ENCODE measurements at places on chromosomes 2 and 18.

DNA sequence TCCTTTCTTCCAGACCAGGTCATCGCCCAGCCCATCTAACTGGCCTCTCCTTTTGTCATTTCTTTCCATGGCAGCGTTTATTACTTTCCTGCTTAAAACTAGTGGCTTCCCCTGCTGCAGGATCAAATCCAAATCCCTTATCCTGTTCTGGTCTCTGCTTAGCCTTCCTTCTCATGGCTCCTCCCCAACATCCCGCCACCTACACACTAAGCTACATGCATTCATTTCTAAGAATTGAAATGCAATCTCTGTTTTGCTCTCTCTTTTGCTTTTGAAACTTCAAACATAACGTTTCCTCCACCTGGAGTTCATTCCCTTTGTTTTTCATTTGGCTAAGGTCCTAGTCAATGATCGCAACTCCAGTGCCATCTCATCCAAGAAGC is 18.0 kb upstream of the DPP4 start:
- DNase-seq: no peak

- DNase-seq: no peak
These were observed 739.5 kb downstream of the SOCS6 start for GRCh38 chr18:71028285-71028762.

DNA sequence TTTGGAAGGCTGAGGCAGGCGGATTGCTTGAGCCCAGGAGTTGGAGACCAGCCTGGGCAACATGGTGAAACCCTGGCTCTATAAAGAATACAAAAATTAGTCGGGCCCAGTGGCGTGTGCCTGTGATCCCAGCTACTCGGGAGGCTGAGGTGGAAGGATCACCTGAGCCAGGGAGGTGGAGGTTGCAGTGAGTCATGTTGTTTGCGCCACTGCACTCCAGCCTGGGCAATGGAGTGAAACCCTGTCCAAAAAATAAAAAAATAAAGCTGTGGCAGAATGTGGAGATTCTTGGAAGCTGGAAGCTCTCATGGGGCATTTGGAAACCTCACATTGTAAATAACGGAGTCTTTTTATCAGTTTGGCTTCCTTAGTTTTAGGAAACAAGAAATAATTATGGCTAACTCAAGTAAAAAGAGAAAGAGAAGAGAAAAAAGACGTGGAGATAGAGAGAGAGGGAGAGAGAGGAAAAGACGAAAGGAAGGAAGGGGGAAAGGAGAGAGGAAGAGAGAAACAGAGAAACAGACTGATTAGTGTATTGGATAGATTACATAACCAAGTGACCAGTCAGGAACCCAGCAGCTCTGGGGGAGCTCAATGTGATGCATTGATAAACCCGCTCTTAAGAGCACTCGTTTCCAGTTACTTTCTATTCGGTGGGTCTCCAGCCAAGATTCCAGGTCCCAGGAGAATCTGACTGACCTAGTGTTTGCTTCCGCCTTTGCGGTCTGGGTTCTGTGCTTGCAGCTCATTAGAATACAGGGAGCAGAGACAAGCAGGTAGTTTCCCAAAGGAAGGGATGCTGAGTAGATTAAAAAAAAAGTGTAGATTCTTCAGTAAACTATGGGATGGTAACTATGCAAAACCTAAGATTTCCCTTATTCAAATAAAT is 1.1 kb upstream of the SPAST start:
- DNase-seq: no peak

DNA sequence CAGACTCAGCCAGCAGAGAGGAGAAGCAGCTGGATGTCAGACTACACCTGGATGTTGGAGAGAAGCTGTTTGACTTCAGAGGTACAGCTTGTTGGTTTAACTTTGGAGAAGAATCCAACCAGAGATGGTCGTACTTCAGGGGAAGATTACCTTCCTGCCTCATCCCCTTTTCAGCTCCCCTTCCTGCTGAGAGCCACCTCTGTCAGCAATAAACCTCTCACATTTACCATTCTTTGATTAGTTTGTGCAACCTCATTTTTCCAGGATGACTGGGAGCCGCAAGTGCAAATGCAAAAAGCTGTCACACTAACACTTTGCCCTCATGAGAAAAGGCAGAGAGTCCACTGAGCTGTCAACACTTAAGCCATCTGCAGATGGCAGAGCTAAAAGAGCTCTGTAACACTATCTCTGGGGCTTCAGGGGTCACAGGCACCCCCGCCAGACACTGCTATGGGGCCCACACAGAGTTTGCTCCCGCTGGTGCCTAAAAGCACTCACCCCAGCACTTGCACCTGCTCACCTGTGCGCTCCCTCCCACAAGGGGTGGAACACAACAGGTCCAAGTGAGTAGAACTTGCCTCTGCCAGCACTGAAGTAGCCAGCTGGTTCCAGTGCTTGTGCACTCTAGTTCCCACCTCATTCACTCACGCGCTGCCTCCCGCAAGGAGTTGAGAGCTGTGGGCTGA is 391.7 kb downstream of the METTL4 start:
- DNase-seq: no peak

DNA sequence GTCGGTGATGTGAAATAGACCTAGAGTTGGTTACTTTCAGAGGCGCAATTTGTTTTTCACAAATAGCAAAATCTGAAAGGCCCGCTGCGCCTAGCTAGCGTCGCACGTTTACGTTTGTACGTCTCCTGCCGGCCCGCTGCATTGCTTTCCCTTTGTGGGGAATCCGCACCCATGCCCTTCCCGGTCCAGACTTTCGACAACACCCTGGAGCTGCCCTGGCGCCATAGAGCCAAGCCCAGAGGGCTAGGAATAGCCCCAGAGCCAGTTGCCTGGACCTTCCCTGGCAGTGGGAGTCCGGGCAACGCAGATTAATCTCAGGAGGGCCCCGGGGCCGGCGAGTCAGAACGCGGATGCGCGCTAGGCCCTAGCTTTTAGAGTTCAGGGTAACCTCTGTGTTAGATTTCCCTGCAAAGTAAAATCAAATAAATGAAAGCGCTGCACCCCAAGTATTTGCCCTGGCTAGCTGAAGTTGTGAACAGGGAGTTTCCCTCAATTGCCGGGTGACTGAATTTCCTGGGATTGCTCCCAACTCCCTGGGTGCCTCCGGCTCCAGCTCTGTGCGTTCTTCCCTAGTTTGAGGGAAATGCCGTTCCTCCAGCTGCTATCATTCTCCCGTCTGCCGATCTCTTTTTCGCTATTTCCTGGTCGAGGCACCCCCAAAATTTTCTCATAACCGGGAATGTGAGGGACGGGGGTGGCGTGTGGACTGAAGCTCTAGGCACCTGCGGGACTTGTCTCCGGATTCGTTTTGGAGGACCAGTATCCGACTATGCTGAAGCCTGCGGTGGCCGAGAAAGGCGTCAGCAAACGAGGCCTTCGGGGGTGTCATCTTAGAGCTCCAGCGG is 1.2 kb upstream of the EN1 start:
- no peak for DNase-seq

DNA sequence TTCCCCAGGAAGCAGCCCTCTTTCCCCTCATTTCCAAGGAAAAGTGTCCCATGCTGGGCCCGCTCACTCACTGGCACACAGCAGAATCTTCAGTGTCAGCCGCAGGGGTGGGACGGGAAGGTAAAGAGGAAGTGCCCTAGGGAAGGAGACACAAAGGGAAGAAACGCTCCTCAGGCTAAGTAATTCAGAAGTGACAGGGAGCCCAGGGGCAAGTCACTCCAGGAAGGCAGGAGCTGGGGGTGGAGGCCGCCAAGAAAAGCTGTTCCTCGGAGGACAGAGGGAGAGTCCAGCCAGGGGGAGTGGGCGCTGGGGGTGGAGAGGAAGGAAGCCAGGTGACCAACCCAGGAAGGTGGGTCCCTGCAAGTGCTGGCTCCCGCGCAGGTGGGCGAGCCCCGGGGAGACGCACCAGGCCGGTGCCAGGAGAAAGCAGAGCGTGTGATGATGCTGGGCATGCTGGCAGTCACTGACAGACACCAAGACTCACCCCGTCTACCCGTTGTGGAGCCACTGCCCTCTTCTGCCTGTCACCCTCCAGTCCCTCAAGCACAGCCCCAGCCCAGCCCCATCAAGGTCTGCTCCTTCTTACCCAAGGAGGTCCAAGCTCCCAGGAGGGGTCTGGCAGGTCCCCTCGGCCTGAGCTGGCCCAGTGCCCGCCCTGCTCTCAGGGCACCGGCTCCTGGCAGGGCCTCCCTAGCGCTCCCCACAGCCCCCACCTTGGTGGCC is 21.7 kb downstream of the HDAC4 start:
- DNase-seq: no peak

GRCh38 chr18:10851824-10852319 is 297.5 kb downstream of the PIEZO2 start:
- DNase-seq: peak; percentile 52

DNA sequence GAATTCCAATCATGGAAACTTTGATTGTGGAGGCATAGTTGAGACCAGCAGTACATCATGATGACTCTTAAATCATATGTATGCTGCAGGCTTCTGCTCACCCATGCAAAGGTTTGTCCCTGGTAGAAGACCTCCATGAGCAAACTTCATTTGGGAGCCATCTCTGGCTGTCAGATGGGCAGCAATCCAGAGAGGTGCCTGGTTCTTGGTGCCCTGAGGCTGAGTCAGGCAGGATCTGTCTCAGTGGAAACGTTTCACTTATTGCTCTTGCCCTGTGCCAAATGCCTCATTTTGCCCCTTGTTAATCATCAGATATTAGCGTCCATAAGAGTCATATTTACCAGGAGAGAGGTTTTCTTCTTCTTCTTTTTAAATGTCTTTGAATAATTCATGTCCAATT is 151.5 kb upstream of the CELF4 start:
- DNase-seq: no peak

DNA sequence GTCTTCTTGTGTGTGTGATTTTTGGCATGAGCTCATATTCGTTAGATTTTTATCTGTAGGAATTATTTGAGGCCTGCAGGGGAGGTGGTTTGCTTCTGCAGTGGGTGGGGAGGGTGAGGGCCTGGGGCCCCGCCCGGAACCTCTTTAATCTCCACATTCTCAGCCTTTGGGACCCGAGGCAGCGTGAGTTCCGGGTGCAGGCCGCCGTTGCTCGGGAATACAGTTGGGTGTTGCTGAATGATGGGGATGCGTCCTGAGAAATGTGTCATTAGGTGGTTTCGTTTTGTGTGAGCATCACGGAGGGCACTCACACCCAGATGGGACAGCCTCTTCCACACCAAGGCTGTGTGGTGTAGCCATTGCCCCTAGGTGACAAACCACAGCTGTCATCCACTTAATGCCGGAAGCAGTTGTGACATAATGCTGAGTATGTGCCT is 13.7 kb upstream of the GAL3ST2 start:
- no peak for DNase-seq

DNA sequence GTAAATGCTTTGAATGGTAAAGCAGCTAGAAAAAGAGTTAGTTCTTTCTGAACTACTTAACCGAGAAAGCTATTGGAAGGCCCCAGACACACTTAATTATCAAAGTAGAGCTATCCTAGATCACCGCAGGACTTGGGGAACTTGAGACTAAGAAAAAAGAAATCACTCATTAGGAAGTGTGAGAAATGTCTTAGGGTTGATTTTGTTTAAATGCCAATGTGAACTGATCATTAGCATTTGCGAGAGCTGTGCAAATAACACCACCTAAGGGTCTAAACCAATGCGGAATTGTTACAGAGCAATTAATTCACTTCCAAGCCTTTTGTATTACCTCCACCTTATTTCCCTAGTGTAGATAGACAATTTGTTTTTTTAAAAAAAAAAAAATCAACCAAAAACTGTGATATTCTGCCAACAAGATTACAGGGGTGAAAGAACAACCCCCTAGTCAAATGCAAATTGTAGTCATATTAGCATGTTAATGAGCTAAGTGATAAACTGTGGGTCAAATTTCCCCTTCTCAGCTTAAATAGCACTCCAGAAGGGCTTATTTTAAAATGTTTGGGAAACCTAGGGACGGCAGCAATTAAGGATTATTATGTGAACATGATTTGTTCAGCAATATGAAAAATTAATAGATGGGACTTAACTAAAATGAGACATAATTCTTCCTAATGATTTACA is 246.2 kb upstream of the STON1 start:
- no peak for DNase-seq

DNA sequence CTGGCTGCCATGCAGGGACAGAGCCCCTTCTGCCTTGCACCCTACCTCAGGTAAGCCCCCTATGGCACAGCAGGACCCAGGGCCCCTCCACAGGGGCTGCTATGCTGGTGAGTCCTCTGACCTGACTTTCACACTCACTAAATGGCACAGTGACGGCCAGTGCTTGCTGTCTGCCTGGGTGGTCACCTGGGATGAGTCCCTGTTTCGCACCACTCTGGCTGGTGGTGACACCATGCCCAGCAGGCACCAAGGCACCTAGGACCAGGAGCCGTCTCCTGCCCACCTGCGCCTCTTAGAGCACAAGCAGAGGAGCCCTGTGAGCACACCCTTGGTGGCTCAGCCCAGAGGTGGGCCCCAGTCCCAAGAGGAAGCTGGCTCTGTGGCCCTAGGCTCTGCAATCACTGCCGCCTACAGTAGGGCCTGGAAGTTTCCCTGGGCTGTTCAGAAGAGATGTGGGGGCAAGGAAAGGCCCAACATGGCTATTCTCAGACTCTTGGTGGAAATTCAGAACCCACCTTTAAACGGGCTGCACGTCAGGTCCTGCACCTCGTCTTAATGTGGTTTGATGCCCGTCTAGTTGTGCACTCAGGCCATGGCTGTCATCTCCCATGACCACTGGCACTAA is 96.0 kb downstream of the PLB1 start:
- no peak for DNase-seq

GRCh38 chr2:36185624-36186023 is 170.0 kb upstream of the CRIM1 start:
- no peak for DNase-seq

GRCh38 chr2:217299590-217299989 is 439.7 kb upstream of the TNP1 start:
- DNase-seq: no peak

- DNase-seq: no peak
These were observed 371.4 kb downstream of the OSR1 start for GRCh38 chr2:18987016-18987415.

DNA sequence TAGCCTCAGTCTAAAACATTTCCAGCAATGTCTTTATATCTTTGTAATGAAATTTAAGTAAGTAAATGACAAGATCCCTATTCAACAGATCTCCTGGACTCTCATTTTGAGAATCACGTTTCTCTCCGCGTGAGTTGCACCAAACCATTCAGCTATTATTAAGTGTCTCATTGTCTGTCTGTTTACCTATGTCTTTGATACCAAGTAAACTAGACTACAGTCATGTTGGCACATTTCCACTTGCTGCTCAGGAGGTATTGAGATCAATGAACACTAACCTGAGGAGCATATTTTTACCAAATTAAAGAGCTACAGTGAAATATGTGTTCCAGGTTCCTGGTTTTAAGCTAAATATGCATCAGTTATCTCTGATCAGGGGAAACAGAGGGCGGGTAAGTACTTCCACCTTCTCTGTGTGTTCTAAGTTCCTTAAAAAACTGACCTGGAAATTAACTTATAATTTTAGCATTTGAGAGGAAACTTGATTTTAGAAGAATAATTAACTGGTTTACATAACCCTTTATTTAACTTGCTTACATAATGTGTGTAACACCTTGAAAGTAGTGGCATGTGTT is 125.8 kb downstream of the OSBPL6 start:
- DNase-seq: no peak

Data from HFFc6 (cell line).